ENCODE measurements at places on chromosomes 7 and 10.

GRCh38 chr7:121428855-121429489, 32.9 kb upstream of the FAM3C start:
- DNase-seq: no peak

- DNase-seq: no peak
Measured at GRCh38 chr7:7639421-7639820, 1.1 kb upstream of the UMAD1 start.

GRCh38 chr10:86259901-86260562, 106.6 kb downstream of the GRID1 start:
- no peak for DNase-seq

DNA sequence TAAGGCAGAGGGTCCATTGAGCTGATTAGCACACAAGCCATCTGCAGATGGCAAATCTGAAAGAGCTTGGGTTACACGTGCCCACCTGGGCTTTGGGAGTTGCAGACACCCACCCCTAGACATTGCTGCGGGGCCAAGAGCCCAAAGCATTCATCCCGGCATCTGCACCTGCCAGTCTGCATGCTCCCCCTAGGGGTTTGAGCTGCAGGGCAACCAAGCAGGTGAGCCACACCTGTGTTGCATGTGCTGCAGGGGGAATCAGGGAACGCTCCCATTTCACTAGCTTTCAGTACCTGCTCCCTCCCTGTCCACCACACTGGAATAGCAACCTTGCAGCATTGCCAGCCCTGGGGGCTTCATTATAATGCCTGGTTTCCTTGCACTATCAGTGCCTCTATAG, 21.1 kb downstream of the C7orf33 start:
- no peak for DNase-seq

DNA sequence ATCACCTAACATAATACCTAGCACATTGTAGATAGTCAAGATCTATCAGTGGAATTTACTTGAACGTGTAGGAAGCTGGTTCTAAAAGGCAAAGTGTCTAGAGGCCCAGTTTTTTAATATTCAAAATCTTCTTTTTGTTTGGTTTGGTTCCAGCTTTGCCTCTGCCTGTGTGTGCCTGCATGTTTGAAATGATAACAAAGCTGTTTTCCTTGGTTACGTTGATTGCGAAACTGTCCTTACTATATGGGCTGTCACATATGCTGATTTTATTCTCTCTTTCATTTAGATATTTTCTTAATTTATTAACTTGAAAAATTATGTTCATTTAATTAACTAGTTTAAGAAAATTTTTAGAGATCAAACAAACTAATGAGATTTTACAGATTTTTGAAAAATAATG, 237.3 kb downstream of the SEMA3A start:
- no peak for DNase-seq

DNA sequence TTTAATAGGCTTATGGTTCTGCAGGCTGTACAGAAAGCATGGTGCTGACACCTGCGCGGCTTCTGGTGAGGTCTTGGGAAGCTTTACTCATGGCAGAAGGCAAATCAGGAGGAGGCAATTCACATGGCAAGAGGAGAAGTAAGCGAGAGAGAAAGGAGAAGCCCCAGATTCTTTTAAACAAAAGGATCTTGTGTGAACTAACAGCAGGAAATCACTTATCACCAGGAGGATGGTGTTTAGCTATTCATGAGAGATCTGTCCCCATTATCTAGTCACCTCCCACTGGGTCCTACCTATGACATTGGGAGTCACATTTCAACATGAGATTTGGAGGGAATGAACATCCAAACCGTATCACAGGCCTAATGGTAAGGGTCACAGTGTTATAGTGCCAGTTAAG, 678.0 kb upstream of the KCND2 start:
- DNase-seq: no peak

GRCh38 chr10:119724593-119725516, 995 bp upstream of the INPP5F start:
- DNase-seq: no peak

- no peak for DNase-seq
Measured at GRCh38 chr7:43142703-43143102, 30.3 kb downstream of the HECW1 start.

DNA sequence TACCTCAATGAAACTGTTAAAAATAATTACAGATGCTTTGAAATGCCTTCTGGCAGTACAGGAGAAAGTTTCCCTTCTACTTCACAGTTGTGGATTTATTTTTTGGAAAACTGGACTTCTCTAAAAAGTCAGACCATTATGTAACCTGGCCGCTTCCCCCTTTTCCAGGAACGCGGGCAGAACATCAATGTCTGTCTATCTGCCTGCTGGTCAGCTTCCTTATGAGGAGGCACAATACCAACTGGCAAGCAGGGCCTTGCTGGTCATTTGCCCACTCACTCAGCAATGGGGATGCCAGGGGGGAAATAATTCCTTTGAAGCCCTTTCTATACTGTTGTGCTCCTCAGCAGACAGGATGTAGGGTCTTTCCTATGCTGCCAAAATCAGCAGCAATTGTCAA, 22.5 kb upstream of the ADRB1 start:
- DNase-seq: no peak
